ENCODE measurements at places on chromosomes 11 and 22. TPM values are rescaled to one million over a fixed set of nuclear protein-coding genes. Genes with fewer than 3 reads are reported as not detected.

The APOA1 gene
- total RNA-seq = 0.48 TPM

GRCh38 chr11:64025205-64025604 is 10.5 kb upstream of the FLRT1 start:
- DNase-seq = peak; percentile 77

DNA sequence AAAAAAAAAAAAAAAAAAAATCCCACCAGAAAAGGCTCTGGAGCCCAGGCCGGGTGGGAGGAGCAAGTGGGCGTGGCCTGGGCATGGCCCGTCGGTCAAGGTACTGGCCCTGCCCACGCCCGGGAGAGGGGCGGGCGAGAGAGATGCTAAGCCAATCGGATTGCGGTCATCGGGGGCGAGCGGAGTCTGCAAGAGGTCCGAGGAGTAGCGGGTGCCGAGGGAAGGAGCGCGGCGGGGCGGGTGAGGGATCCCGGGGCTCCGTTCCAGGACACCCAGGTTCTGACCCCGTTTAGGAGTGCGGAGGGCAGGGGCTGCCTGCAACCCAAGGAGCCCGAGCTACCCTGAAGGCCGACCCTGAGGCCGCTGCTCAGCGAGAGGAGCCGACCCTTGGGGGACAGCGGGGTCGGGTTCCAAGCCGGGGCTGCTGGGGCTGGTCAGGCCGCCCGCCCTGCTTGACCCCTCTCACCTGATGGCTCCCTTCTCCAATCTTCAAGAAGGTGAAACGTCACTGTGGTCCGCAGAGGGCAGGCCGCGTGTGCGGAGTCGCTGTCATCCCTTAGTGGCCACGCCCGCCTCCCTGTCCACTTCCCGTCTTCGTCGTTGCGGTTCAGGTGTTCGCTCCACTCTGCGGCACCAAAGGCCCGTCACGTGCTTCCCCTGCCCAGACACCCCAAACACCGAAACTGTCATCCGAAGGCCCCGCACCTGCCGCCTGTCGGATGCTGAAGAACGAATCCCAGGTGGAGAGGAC is 11.1 kb upstream of the TAB1 start:
- DNase-seq = peak; percentile 94

GRCh38 chr11:72195518-72196270 is 3.8 kb downstream of the FOLR1 start:
- no peak for DNase-seq

The AQP11 gene
- 1.2 TPM for total RNA-seq

The PKNOX2 gene
- total RNA-seq = 2.0 TPM

The TCN1 gene
- not detected for total RNA-seq

DNA sequence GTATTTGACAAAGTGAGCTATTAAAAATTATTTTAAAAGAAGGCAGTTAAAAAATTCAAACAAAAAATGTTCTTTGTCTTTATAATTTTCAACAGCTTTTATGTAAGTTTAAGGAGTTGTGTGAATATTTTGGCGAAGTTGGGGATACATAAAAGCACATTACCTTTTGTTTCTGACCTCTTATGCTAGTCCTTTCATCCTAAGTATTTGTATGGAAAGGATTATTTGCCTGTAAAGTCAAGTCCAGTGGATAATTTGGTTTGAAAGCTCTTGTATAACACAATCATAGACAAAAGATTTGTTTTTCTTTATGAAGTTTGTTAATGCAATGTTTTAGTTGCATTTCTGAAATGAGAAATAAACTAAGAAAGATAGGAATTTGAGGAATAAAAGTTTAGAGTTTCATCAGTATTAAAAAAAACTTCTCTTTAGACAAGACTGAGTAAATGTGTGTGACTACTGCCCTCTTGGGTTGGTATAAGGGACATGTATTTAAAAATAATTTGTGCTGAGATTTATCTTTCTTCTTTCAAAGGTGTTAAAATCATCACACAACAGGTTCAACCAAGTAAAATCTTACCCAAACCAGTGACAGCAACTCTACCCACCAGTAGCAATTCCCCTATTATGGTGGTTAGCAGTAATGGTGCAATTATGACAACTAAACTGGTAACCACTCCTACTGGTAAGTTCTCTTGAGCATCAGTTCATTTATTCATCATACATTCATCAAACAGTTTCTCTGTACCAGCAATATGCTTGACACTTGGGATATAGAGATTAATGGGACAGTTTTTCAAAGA is 68.2 kb downstream of the EMSY start:
- no peak for DNase-seq

DNA sequence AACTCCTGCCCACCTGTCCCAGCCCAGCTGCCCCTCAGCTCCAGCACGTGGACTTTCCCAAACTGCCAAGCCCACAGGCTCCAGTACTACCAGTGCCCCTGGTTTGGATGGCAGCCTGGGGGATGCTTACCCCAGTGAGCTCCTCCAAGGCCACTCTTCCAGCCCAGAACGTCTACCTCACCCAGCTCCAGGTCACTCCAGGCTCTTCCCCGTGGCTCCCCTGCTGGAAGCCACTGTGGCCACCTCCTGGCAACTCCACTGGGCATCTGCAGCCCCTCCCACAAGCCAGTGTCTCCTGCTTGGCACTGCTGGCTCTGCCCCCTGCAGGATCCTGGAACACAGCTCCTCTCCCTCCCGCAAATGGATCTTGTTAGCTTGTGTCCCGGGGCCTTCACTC is 29.3 kb downstream of the LMO1 start:
- DNase-seq = no peak

The MMP12 gene
- total RNA-seq = not detected

The APOC3 gene
- total RNA-seq = not detected

Measured in H1 (cell line).